Gastrocnemius medialis (tissue), 4 donors: ENCODE measurements at places on chromosomes 16 and 17. TPM values are rescaled to one million over a fixed set of nuclear protein-coding genes. Genes with fewer than 3 reads are reported as not detected.

PRCD gene
- 0.33 TPM for total RNA-seq

CHST4 gene
- not detected for total RNA-seq

GPR139 gene
- total RNA-seq, result not detected

SGCA gene
- 230 TPM for total RNA-seq

KRTAP4-3 gene
- not detected for total RNA-seq

TPPP3 gene
- 2.2 TPM for total RNA-seq

KRT25 gene
- not detected for total RNA-seq
